ENCODE measurements at places on chromosomes 7 and 10.

- no peak for DNase-seq
These were observed 74.5 kb downstream of the ZNF22 start for GRCh38 chr10:45075216-45075615.

DNA sequence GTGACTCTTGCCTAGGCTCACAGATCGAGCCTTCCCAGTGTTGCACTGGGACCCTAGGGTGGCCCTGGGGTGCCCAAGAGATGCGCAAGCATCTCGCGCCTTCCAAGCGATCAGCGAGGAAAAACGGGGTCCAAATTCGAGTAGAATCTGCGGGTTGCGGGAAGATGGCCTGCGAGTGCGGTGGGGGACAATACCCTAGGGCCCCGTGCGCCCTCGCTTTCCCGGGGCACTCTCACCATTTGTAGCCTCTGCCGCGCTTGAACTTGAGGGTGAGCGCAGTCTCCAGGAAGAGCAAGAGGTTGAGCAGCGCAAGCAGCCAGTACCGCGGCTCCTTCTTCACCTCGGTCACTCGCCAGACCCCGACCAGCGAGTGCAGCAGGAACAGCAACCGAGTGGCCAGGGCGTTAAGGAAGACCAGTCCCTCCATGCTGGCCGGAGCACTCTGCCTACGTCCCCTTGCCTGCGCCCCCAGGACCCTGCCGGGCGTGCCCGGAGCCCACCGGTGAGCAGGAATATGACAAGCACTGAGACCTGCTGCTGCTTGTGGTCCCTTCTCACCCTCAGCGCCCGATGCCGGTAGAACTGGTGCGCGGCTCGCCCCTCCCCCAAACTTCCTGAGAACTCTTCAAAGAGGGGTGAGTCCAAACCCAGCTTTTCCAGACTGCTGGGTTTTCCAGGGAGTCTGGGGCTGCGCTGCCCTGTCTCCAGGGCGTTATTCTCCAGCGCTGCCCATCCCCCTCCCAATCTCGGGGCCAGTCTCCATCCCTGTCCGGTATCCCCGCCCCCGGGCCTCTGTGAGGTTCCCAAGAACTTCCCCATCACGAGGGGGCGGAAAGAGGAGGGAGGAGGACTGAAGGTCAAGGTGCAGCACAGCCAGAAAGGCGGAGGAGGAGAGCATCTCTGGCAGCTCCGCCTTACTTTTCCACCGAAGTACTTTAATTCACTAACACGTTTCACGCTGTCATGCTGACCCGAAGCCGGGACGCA, at the start of gene TMEM26:
TMEM26 (minus strand) TSS at position 727 of the 987 bp plus-strand sequence; CDS start at position 427, 300 bp downstream.
- DNase-seq = no peak

DNA sequence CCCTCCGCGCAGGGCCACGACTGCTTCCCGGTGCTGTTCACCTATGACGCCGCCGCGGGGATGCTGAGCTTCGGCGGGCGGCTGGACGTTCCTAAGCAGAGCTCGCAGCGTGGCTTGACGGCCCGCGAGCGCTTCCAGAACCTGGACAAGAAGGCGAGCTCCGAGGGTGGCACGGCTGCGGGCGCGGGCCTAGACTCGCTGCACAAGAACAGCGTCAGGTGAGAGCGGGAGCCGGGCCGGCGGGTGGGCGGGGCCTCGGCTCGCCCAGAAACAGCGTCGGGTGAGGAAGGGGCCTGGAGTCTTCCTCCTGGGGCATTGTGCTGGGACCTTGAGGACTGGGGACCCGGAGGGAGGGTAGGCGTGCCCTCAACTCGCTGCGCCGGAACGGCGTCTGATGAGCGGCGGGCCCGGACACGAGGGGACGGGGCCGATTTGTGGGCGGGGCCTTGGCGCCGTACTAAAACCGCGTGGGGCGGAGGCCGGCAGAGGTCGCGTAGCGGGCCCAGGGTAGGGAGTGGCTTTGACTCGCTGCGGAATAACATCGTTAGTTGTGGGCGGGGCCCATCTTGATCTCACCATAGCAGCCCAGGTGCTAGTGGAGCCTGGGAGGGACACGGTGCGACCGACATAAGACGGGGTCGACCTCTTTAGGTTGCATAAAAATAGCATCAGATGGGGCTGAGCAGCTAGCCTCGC, 15.6 kb downstream of the PDAP1 start:
- DNase-seq = no peak

DNA sequence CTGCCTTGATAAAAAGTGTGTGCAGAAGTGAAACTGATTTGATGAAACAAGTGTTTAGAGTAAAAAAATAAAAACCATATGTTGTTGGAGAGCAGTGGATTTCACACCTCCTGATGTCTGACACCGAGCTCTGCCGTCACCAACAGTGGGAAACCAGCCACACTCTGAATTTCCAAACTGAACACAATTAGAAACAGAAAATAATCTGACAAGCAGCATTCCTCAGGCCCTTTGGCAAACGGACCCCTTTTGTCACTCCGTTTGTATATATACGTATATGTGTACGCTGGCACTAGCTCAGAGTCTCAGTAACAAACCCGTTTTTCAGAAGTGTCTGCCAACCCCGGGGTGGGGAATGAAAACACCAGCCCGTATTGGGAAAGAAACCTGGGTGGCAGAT, 32.4 kb downstream of the TACC2 start:
- DNase-seq = no peak

DNA sequence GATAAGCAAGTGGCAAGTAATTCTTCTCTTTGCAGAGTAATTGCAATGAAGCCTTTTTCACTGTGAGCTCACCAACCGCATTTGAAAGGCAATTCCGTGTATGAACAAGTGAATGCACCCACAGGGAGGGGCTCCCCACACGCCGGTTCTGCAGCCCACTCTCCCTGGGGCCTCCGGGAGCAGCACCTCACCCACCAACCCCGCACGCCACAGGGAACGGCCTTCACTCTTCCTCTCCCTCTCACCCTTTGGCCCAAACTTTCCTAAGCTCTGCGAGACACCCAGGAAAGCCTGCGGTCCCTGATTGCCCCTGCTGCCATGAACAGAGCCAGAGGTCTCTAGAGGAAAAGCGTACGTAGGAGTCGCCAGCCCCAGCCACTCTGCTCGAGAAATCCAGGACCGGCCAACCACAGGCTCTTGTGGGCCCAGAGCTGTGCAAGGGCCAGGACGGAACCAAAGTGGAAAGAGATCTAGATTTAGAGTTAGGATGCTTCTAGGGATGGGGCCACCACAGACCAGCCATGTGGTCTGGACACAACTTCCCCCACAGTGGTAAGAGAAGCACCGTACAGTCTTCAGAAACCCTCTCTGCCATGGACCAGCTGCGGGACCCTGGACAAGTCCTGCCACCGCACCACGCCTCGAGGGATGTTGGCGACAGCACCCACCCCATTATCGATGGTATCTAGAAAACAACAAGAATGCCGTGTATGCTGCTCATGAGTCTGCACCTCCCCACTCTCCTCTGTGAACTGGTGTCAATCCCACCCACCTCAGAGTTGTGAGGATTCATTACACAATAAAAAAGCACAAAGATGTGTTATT, 3.6 kb downstream of the WDR86 start:
- DNase-seq = no peak

DNA sequence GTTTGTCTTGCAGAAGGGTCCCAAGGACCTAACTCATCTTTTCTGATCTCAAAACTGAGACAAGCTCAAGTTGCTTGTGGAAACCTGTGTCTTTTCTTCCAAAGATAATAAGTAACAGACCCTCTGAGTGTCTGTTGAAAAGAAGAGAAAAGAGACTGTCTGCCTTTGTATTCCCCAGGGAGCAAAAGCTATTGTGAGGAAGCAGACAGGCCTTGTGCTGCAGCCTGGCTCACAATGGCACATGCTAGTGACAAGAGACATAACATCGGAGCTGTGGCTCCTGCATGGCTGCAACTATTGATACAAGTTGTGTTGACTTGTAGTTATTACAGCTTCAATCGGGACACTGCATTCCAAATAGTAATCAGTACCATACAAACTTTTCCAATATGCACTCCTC, 202.9 kb downstream of the DKK1 start:
- DNase-seq = no peak

GRCh38 chr7:12727455-12728191, 40.2 kb downstream of the ARL4A start:
- DNase-seq = no peak

DNA sequence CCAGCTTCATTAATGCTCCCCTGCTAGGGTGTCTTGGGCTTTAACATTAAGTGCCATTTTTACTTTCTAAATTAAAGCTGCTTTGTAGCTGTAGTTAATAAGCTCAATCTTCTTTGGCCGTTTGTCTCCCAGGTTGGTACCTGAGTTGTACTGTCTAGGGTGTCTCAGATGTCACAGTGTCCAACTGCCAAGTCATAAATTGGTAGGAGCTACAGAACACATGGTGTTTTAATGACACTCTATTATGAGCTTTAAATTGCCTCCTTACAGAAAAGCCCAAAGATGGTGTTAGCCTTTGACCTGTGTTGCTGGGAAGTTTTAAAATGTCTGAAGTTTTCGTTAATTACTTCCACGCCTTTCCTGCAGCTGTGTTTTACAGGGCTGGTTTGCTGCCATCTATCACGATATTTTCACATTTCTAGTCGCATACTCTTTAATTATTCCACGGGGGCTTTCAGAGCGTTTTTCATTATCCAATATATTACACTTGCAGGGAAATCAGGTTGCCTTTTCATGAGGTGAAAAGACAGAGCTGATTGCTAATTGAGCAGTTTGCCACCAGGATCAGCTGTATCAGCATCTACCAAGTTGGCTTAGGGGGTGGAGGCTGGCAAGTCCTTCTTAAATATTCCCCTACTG, 247.8 kb upstream of the PLPP4 start:
- DNase-seq = no peak

GRCh38 chr7:17206349-17206905, 92.0 kb upstream of the AHR start:
- DNase-seq = no peak

GRCh38 chr10:78516756-78517155, 483.1 kb downstream of the RPS24 start:
- DNase-seq = no peak

- DNase-seq = no peak
These were observed 39.6 kb downstream of the CUL2 start for GRCh38 chr10:35050568-35050967.

- DNase-seq = peak; percentile 63
These were observed 48.9 kb downstream of the DLG5 start for GRCh38 chr10:77877441-77878344.

- no peak for DNase-seq
These were observed 344.4 kb downstream of the WDR11 start for GRCh38 chr10:121195524-121195910.

DNA sequence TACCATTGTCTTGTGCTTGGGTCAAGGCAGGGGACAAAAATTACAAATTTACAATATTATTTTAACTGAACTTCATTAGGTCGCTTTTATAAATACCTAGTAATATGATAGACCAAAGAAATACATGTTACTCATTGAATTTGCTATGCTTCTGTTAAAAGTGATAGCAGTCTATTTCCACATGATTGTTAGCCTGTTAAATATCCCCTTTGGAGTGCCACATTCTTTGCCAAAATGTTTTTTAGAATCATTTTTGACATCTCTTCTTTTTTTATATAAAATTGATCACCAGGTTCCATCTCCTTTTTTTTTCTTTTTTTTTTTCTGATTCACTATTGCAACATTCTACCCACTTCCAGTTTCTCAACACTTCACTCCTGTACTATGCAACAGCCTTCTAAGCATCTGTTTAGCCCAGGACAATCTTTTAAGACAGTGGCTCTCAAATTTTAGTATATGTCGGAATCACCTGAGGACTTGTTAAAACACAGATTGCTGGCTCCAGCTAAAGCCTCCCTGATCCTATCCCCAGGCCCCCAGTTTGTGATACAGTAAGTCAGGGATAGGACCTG, 16.4 kb upstream of the NDUFA5 start:
- DNase-seq = no peak

DNA sequence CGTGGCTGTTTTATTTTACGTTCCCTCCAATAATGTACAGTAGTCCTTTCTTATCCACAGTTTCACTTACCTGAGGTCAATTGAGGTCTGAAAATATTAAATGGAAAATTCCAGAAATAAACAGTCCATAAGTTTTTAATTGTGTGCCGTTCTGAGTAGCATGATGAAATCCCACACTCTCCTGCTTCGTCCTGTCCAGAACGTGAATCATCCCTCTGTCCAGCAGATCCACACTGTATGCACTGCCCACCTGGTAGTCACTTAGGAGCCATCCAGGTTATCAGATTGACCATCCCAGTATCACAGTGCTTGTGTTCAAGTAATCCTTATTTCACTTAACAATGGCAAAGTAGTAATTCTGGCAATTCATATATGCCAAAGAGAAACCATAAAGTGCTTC, 46.3 kb downstream of the STARD3NL start:
- no peak for DNase-seq

GRCh38 chr10:31320550-31321211, 1.7 kb downstream of the ZEB1 start:
- peak; percentile 42 for DNase-seq

DNA sequence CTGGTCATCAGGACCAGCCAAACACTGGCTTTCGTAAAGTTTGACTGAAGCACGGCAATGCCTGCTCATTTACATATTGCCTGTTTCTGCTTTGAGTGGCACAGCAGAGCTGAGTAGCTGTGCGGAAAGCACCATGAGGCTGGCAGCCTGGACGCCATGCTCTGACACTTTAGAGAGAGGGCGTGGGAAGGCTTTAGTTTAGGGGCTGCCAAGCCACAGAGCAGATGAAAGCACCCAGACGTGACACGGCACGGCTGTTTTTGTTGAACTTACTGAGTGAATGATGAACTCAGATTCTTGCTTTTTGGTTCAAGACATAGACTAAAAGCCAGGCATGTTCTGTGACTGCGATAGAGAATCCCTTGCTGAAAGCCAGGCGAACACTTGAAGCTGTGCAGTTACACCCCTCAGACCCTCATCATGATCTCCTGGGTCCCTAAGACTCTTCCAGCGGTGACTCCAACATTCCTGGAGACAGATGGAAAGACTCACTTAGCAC, 182.1 kb downstream of the ZMYND11 start:
- DNase-seq = peak; percentile 44

DNA sequence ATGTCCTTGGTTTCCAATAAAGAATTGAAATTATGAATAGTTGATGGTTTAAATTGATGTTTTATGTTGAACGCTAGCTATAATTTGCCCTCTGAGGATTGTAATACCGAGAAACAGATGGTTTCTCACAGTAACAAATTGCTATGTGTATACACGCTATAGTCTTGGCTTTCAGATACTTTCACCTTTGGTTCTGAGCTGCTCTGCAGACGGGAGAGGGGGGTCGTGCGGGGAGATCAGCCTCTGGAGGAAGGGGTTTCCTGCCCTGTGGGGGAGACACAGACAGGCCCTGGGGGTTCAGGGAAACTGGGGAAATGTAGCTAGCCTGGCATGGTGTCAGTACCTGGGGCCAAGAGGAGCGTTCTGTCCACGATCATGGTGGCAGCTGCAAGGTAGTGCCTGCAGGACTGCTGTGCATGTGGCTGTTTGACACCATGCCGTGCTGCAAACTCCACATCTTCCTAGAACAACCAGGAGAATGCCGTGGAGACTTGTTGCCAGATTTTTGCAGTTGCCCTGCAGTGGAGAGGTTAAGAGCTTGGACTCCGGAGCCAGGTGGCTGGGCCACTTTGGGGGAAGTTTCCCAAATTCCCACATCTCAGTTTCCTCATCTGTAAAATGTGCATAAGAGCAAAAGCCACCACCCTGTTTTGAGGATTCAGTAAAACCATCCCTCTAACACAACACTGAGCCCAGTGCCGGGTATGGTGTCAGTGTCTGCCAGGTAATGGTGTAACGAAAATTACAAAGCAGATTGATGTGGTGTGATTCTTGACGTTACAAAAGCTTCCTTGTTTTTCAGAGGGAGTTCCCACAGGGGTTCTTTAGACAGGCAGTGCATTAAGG, 167.9 kb downstream of the CUX1 start:
- DNase-seq = no peak

Measured in kidney glomerular epithelial cell (primary cell).